CD8-positive, alpha-beta T cell (primary cell): ENCODE measurements at places on chromosomes 4 and X. TPM values are rescaled to one million over a fixed set of nuclear protein-coding genes. Genes with fewer than 3 reads are reported as not detected.

SLC2A9 gene
- total RNA-seq = 1.8 TPM

GNL3L gene
- 20.9 TPM for total RNA-seq

HTN3 gene
- total RNA-seq = not detected

TMPRSS11F gene
- total RNA-seq = not detected

CHIC2 gene
- total RNA-seq = 69.3 TPM

CXCL10 gene
- not detected for total RNA-seq

HSD17B13 gene
- 0.22 TPM for total RNA-seq

SLC6A8 gene
- total RNA-seq = 2.7 TPM

PGAM4 gene
- not detected for total RNA-seq

DNA sequence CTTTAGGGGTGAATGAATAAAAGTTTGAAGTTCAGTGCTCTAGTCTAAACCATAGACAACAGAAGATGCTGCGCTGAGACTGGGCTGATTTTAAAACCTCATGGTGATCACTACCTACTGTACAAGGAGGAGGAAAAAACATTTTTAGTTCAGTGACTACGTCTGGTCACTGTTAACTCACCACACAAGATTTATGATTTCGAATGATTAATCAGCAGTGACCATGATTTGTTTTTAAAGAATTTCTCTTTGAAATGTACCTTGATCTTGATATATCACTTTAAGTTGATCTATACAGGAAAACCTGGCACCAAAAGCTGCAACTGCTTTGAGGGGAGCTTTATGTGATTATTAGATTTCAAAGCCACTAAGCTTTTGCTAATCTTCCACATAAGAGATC is 286.3 kb downstream of the PDGFC start:
- no peak for DNase-seq

- no peak for DNase-seq
These were observed 725.7 kb upstream of the TENM3 start for GRCh38 chr4:181517491-181517890.

DNA sequence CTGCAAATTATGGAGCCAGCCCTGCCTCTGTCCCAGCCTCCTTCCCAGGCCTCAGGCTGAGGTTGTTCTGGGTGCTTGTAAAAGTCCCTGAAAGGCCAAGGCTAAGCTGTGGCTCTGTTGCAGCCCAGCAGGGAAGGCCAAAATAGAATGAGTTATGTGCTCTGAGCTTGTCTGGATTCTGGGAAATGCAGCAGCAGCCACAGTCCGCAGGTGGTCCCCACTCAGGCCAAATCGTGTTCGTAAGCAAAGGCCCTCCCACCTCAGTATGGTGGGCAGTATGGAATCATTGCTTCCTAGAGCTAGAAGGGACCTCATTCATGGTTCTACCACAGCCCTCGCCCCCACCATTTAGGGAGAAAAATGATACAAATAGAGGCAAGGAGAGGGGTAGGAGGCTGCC is 4.7 kb upstream of the TCEAL1 start:
- DNase-seq = no peak

DNA sequence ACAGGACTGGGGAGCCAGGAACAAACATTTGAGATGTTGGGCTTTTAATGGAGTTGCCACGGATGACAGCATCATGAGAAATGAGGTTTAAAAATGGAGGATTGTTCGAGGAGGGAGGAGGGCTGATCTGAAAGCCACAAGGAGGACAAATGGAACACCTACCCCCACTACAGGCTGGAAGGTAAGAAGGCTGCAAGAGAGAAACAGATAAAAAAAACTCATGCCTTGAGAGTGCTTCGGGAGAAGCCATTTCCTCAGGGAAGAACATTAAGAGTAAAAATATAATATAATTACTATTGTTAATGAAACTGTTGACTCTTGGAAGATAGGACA is 119.5 kb upstream of the MAP9 start:
- no peak for DNase-seq

DNA sequence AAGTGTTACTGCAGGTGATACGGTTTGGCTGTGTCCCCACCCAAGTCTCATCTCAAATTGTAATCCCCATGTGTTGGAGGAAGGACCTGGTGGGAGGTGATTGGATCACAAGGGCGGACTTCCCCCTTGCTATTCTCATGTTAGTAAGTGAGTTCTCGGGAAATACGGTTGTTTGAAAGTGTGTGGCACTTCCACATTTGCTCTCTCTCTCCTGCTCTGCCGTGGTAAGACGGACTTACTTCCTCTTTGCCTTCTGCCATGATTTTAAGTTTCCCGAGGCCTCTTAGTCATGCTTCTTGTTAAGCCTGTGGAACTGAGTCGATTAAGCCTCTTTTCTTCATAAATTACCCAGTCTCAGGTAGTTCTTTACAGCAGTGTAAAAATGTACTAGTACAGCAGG is 65.2 kb upstream of the SLC7A11 start:
- DNase-seq = no peak

- DNase-seq = no peak
These were observed 159.6 kb upstream of the LEF1 start for GRCh38 chr4:108328383-108328732.

GRCh38 chrX:111402344-111402743 is 9.6 kb downstream of the DCX start:
- DNase-seq = no peak

DNA sequence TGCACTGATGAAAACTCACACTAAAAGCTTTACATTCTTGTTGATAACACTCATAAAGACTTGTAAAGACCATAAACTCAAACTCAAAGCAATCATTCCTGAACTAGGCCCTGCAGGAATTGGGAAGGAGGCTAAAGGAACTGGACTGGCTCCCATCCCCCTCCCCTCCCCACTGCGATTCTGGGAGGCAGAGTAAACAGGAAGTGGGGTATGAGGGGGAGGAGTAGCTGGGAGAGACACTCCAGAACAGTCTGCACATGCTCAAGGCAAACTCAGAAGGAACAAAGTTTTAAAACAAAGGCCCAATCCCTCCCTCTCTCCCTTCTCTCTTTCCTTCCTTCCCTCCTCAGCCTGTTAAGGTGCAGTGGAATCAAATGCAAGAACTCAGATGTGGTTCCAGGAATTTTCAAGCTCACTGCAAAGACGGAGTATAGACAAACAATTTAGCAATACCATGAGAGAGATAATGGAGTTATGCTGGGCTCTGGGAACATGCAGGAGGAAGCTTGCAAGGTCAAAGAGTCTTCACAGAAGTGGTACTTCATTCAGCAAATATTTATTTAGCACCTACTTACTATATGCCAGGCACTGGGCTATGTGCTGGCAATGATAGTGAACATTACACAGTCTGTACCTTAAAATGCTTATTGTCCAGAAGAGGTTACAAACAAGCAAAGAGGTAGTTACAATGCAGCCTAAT is 15.9 kb downstream of the MID1IP1 start:
- no peak for DNase-seq

- no peak for DNase-seq
These were observed 1.3 kb upstream of the TIGD2 start for GRCh38 chr4:89109841-89110540.

DNA sequence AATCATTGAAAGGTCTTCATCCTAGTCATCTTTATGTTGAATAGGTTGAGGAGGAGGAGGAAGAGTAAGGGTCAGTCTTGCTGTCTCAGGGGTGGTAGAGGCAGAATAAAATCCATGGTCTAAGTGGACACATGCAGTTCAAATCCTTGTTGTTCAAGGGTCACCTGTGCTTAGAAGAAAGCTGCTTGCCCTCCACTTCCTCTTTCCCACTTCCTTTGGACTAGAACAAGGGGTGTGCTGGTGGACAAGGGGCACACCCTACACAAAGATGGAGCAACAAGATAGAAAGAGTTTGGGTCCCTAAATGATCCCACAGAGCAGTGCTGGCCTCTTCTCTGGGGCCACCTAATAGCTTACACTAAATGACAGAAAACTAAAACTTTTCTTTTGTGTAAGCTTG is 47.9 kb downstream of the HSD17B13 start:
- DNase-seq = no peak

DNA sequence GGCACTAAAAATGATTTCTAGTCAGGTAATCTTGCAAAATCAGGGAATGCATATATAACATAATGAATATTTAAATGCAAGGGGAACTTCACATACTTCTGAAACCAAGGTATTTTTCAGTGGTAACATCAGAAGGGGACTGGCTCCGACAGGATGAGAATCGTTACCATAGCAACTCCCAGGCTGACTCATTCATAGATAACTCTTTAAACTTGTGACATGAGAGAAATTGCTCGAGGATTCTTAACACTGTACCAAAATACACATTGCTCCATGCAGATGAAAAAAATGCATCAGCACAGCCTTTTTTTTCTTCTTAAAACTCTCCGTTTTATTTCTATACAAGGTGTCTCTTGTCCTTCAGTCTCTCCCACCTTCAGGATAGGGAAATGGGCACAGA is 114.3 kb downstream of the GABRB1 start:
- no peak for DNase-seq

- DNase-seq = no peak
These were observed 245.2 kb upstream of the FSTL5 start for GRCh38 chr4:162409048-162409447.

- no peak for DNase-seq
These were observed 42.4 kb upstream of the PGAM4 start for GRCh38 chrX:78011846-78012245.

DNA sequence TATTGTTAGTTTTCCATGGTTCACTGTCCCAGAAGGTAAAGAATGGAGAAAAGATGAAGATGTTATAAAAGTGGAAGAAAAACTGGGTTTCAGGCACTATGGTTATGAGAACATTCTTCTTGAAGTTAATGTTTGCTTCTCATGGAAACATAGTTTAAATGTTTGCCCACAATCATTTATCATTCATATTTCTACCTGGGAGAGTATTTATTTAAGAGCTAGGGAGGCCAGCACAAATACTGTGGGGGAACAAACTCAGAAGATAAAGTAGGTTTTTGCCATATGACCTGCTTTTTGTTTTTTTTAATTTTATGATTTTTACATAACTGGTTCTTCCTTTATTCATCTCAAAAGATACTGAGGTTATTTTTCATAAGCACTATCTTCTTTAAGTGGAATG is 96.8 kb downstream of the GC start:
- no peak for DNase-seq

DNA sequence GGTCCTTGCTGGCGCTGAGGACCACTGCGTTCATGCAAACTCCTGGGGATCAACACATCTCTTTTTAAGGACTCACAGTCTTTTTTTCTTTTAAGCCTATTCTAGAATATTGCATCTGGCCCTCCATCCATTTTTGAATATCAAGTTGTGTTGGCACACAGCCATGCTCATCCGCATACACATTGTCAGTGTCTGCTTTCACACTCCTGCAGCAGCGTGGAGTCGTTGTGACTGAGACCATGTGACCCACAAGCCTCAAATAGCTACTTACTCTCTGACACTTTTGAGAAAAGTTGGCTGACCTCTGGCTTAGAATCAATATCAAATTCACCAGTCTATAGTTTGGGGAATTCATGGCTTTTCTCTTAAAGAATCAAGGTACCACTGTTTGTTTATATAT is 191.8 kb upstream of the S100G start:
- DNase-seq = no peak

- DNase-seq = peak; percentile 11
These were observed 420 bp downstream of the TSC22D3 start for GRCh38 chrX:107775000-107775733.

DNA sequence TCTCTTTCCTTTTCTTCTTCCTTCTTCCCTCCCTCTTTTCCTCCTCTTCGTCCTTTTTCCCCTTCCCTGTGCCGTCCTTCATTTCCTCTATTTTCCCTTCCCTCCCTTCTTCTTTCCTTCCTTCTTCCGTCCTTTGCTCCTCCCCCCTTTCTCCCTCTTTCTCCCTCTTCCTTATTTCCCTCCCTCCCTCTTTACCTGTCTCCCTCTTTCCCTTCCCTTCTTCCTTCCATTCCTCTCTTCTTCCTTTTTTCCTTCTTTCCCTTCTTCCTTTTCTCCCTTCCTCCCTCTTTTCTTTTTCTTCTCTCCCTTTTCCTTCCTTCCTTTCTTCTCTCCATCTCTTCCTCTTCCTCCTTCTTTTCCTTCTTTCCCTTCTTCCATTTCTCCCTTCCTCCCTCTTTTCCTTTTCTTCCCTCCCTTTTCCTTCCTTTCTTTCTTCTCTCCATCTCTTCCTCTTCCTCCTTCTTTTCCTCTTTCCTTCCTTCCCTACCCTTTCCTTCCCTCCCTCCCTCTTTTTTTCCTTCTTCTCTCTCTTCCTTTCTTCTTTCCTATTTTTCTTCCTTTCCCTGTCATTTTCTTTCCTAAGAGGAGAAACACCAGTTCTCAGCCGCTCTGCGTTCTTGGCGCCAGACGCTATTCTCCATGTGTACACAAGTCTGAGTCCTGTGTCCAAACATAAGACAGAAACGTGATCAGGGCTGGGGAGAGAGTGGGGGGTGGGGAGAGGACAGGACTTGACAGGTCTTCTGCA is 597.1 kb downstream of the MID1IP1 start:
- DNase-seq = no peak

DNA sequence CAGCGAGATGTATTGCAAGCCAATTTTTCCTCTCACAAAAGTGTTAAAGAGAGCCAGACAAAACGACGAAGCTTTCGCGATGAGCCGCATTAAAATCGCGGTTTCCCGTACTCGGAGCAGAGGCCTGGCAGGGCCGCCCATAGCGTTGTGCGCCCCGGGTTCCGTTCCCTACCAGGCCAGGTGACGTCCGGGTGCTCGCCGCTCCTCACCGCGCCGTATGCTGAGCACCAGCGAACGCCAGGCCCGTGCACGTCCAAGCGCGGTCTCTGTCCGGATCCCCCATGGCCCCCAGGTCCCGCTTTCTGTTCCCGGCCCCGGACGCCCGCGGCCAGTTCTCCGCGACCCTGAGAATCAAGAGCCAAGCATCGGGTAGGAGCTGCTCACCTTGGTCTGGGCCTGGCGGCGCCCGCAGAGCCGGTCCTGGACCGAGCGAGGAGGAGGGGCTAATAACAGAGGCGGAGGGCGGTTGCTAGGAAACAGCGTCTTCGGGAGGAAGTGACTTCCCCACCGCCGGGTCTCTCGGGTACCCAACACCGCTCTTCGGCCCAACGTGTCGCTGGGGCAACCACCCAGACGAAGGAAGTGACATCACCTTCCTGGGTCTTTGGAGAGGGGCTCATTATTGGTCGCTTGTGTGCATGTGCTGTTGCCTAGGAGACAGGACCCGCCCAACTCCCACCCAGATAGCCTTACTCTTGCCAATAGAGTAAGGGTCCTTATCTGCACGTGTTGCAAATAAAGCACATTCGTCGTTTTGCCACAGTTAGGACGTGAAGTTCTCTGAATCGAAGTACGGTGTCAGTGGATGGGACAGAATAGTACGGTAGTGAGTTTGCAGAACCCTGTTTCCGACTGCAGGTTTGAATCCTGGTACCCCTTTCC is at the start of gene MAP9:
Gene MAP9 (minus strand): TSS at position 579 of the 882 bp plus-strand sequence. CDS start 1,115 bp downstream, outside the sequence.
- DNase-seq = peak; percentile 89

GRCh38 chrX:54182194-54182863 is 725 bp downstream of the FAM120C start:
- peak; percentile 24 for DNase-seq

- DNase-seq = no peak
These were observed 9.8 kb upstream of the DCLK2 start for GRCh38 chr4:150068300-150068960.

DNA sequence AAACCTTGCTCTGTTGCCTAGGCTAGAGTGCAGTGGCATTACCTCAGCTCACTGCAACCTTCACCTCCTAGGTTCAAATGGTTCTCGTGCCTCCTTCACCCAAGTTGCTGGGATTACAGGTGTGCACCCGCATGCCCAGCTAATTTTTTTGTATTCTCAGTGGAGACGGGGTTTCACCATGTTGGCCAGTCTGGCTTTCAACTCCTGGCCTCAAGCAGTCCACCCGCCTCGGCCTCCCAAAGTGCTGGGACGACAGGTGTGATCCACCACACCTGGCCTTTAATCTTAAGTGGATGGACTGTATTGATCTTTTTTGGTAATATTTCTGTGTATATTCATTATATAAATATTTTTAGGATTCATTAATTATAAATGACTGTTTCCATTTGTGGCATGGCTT is 158.7 kb upstream of the CXorf51A start:
- DNase-seq = no peak

- no peak for DNase-seq
These were observed 13.0 kb upstream of the PLAC1 start for GRCh38 chrX:134671294-134671693.
